ENCODE measurements at places on chromosomes 3 and 15.

GRCh38 chr3:123039178-123039577 is 11.6 kb upstream of the SEMA5B start:
- DNase-seq: no peak

DNA sequence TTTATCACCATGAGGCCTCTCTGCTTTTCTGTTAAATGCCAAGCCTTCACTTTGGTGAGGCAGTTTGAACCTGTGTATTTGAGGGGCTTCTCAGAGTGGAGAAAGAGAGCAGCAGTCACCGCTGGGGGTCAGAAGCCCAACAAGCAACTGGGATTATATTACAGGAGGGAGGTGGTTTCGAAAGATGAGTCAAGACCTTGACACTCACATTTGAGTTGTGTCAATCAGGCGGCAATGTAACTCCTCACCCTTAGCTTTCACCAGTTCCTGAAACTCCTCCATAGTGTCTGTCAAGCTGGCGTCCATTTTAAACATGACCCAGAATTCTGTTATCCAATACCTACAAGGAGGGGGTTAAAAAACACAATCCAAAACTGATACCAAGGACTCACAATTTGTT is 46.5 kb downstream of the RASGRP1 start:
- DNase-seq: no peak

DNA sequence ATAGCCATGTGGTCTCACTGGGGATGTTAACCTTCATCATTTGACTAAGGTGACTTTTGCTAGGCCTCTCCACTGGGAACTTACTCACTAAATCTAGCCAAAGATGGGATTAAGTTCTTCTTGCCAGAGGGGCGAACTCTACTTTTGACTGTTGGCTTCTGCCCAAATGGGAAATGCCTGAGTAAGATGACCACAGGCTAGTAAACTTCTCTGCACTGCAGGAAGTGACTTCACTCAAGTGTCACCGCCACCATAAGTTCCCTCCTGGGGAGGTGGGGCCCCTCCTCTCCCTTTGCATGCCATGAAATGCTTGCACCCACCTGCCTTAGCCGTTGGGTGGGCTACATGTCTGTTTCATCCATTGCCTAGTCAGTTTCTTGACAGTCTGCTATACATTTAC is 388.3 kb downstream of the FEZF2 start:
- DNase-seq: no peak

DNA sequence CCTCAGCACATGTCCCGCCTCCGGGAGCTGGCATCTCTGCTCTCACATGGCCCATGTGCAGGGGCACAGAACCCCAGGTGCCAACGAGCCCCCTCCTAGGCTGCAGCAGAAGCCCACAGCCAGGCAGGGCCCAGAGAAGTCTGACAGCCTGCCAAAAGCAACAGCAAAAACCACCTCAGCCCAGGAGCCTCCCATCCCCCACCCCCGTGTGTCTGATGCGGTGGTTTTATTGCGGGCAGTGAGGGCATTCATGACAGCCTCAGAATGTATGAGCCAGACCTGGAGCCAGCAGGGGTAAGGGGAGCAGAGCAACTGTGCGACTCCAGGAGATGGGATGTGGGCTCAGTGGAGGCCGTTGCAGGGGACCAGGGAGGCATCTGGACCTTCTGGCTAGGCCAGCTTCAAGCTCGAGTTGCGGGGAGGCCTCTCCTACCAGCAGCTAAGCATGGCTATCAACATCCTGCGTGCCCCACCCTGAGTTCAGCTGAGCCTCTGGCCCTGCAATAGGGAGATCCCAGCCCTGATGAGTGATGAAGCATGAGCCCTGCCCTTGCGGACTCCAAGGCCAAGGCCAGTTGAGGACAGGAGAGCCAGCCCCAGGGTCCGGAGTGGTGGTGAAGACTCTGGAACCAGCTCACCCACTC is 52.5 kb downstream of the CYP11A1 start:
- DNase-seq: no peak

DNA sequence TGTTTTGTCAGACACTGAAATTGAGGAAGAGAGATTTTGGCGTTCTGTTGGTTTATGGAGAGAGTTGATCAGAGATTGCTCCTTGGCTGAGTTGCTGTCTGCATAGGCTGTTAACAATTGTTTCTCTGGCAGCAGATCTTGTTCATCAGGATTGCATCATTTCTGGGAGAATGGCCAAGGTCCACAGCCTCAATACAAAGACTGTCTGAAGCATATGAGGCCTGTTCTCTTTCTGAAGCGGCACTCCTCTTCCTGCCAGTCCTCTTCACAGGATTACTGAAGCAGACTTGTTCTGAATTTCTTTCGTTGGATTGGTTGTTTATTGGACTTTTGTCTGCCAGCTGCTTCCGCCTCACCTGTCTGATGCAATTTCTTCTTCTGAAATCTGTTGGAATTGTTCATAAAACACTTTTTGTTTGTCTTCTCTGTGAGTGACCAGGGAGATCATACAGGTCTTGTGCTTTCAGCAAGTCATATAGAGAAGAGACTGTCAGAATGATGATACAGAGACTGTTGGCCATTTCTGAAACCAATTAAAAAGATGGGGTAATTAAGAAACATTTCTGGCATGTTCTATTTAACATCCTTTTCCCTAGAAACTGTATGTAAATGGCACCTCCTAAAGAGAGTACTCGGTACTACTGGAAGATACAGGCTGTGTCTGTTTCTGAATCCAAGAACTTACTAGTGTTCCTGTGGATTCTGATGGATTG is 25.5 kb downstream of the SETD5 start:
- DNase-seq: no peak

GRCh38 chr3:12328132-12328836 is 39.4 kb downstream of the PPARG start:
- no peak for DNase-seq

GRCh38 chr3:138688871-138689299 is 80.3 kb downstream of the FAIM start:
- DNase-seq: no peak

GRCh38 chr3:184734903-184735701 is 23.2 kb upstream of the MAGEF1 start:
- no peak for DNase-seq

DNA sequence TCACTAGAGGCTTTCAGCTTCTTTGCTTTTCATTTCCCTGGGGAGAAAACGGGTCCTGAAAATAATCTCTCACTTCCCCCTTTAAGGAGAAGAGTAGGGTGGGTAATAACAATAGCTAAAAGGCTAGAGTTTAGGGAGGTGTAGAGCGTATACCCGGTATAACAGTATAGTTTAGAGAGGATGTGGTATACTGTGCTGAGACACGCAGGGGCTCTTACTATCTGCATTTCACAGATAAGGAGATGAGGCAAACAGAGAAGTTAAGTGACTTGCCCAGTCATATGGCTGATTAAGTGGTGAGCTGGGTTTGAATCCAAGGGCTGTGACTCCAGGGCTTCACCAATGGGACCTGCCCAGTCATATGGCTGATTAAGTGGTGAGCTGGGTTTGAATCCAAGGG is 15.0 kb upstream of the KCNMB3 start:
- DNase-seq: no peak

DNA sequence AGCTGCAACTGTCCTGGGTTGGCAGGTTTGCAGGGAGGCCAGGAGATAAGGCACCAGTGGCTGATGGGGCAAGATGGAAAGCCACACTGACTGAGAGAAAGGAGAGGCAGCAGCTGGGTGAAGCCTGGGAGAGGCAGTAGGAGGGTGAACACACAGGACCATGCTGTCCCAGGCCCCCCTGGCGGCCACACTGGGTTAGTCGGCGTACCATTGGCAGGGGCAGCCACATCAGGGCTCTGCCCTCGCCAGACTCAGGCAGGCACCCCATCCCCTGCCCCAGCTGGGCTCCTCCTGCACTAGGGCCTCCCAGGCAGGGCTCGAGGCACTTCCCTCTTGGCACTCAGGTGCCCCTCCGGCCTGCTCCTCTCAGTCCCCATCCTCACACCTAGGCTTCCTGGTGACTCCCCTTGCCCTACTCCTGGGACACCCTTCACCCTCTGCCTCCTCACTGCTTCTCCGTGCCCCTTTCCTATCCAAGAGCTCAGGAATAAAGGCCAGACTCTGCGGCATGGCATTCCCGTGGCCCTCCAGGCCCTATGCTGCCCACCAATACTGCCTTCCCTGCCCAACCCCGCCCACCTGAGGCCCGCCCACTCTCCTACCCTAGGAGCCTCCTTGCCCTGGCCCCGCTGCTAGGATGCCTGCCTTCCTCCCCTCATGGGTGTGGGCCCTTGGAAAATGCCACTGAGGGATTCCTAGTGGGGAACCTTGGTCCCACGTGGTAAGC is 28.7 kb upstream of the DUSP7 start:
- no peak for DNase-seq

GRCh38 chr3:150613709-150614480 is 10.8 kb downstream of the SELENOT start:
- no peak for DNase-seq

- DNase-seq: no peak
Observed at GRCh38 chr15:32818758-32819447, 101.1 kb downstream of the GREM1 start.
